A172 (cell line): ENCODE measurements at places on chromosomes 7 and 10. TPM values are rescaled to one million over a fixed set of nuclear protein-coding genes. Genes with fewer than 3 reads are reported as not detected.

The NPY gene
- total RNA-seq, result not detected in 2 replicates

DNA sequence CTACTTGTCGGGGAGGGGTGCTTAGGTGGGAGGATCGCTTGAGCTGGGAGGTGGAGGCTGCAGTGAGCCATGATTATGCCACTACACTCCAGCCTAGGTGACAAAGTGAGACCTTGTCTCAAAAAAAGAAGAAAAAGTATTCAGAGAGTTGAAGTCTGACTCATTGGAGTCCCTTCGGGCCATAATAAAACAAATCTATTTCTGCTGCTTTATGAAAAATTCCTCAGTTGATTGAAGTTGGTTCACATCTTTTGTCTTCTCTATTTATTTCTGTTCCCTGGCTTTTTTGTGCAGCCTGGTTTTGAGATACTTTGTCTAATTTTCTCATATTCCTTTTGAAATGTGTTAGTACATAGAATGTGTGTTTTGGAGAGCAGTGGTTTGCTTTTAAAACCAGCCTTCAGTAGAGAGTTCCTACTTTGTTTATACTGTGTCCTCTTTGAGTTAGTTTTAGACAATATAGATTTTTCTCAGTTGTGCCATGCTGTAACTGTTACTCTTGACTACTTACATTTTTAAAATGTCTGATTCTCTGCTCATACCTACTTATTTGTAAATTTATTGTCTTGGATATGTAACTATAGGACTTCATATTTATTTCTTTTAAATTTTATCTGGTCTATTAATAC is 36.7 kb downstream of the LUC7L2 start:
- DNase-seq, result no peak

DNA sequence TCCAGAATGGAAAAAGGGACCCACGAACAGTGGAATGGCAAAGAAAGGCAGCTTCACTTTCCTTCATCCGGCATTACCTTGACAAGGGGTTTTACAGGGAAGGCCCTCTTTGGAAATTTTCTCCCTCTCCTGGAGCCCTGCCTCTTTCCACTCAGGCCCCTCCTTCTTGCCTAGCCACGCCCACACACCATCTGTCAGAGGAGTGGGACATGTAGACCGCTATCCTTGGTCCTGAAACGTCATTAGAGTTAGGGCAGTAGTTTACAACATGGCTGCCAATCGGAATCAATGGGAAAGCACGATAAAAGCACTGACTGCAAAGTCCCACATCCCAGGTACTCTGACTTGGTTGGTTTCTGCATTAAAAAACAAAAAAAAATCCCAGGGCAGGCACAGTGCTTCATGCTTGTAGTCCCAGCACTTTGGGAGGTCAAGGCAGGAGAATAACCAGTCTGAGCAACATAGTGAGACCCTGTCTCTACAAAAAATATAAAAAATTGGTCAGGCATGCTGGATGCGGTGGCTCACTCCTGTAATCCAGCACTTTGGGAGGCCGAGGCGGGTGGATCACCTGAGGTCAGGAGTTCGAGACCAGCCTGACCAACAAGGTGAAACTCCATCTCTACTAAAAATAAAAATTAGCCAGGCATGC is 96.4 kb downstream of the MARCHF5 start:
- DNase-seq, result peak; percentile 82

DNA sequence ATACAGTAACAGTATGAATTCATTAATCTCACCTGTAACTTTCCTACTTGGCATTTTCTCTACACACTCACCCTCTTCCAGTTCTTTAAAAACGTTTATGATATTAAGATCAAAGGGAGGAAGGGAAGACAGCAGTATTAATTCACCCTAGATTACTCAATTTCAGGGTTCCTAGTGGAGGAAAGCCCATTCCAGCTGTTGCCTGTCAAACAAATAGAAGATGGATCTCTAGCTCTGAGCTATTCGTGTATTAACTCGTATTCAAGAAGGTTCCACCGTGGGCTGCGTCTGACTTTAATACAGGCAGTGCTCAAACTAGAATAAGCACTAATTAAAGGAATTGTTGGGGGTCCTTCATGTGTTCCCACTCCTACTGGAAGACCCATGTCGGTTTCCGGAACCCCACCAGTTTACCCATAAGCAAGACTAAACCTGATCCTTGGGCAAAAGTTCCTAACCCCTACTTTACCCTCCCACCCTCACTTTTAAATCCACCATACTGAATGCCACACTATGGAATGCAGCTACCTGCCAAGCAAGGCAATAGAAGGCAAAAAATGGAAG is 2.1 kb downstream of the NANOS1 start:
- DNase-seq, result no peak

DNA sequence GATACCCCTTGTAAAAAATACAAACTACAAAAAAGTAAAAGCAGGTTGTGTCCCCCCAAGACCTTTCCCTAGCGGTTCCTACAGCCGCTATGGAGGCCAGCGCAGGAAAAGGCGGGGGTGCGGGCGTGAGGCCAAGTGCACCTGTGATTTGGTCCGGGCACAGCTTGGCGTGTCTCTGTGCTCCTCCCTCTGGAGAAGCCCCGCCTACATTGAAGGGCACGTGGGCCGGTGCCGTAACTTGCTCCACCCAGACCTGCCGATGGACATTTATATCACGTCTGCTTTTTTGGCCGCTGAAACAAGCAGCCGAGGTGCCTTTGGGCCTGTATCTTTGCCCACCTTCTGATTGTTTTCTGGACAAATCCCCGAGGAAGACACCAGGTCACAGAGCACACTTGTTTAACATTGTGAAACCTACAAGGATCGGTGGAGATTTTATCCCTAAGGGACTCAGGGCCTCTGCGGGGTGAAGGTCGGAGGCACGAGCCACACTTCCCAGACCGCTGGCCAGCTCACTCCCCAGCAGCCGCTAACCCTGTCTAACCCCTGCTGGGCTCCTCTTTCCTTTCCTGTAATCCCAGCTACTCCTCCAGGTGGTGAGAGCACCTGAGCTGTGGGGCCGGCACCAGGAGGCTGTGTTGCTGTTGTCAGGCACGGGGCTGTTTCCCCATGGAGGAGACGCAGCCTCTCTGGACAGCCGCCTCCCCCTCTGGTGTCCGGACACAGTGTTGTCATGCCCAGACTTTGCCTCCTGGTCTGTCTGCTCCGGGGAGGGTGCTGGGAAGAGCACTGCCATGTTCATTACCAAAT is 18.8 kb upstream of the INPP5A start:
- no peak for DNase-seq

DNA sequence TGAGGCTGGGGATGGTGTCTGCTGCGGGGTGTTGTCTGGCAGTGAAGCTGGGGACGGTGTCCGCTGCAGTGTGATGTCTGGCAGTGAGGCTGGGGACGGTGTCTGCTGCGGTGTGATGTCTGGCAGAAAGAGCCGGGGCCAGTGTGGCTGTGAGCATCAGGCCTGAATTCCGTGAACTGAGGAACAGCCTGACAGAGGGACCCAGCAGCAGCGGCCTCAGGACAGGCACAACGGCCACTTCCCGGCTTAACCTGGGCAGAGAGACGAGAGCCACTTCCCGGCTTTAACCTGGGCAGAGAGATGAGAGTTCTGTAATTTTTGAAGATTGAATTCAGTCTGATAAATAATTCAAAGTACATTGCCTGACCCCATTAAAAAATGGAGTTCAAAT is 321.2 kb downstream of the PTPRN2 start:
- no peak for DNase-seq

GRCh38 chr10:122249303-122249850 is 21.7 kb upstream of the BTBD16 start:
- DNase-seq, result no peak

- DNase-seq, result no peak
Observed at GRCh38 chr10:89242345-89242684, 9.3 kb downstream of the LIPA start.

The LRRC17 gene
- 843 and 845 TPM in 2 replicates for total RNA-seq

- DNase-seq, result peak; percentile 77
Observed at GRCh38 chr7:19754521-19755116, 18.8 kb downstream of the TMEM196 start.

The LIPF gene
- total RNA-seq, result not detected in 2 replicates

GRCh38 chr7:54917613-54918391 is 101.0 kb upstream of the EGFR start:
- DNase-seq, result no peak

The RBP4 gene
- not detected in 2 replicates for total RNA-seq

- peak; percentile 55 for DNase-seq
Observed at GRCh38 chr10:118798231-118798662, 43.5 kb upstream of the CACUL1 start.

- DNase-seq, result no peak
Observed at GRCh38 chr10:17445400-17445998, 8.9 kb downstream of the ST8SIA6 start.

DNA sequence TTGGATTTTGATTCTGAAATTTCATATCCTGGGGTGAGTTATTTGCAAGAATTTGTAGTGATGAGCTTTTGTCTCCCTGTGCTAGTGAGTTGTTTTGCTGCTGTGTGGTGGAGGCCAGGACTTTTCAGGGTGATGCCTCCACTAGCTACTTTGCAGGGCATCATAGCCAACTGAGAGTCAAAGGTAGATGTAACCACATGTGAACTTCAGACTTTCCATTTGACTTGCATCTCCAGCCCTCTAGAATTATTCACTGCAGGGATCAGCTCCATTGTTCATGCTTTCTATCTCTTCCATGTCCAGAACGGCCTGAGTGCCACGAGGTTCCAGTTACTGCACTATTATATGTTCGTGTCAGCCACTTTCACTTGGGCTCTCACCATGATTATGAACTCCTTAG is 534.3 kb downstream of the GRM8 start:
- DNase-seq, result no peak

- no peak for DNase-seq
Observed at GRCh38 chr10:128070161-128070560, 56.1 kb downstream of the MKI67 start.

DNA sequence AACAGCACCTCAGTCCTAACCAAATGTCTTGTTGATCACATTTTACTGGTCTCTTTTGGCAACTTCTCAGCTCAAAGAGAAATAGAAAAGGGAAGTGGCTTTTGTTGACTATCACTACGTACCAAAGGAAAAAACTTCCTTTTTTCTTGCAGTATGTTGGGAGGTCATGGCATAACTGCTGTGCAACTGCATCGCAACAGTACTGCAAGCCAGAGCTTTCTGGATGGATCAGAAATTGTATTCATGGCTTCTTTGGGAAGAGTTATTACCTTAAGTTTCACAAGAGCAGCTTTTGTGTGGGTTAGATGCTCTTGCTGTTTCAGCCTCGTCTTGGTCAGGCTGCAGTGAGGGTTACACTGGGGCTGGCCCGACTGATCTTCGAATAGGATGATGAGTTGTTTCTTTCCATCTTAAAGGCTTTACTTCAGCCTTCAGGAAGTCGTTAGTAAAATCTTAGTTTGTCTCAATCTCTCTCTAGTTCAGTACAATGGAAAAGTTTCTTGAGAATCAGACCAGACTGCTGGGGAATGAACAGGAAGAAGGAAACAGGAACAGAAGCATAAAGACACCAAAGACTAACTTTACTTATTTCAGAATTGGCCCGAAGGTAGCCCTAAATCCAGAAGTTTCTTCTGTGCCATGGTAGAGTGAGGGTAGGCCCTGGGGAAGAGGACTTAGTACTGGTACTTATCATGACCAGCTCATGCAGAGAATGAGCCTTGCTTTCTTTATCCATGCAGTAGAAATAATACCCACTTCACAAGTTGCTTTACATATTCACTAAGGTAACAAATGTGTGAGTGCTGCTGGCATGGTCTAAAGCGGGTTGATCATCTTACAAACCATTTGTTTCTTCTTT is 153.6 kb downstream of the CELF2 start:
- DNase-seq, result no peak

DNA sequence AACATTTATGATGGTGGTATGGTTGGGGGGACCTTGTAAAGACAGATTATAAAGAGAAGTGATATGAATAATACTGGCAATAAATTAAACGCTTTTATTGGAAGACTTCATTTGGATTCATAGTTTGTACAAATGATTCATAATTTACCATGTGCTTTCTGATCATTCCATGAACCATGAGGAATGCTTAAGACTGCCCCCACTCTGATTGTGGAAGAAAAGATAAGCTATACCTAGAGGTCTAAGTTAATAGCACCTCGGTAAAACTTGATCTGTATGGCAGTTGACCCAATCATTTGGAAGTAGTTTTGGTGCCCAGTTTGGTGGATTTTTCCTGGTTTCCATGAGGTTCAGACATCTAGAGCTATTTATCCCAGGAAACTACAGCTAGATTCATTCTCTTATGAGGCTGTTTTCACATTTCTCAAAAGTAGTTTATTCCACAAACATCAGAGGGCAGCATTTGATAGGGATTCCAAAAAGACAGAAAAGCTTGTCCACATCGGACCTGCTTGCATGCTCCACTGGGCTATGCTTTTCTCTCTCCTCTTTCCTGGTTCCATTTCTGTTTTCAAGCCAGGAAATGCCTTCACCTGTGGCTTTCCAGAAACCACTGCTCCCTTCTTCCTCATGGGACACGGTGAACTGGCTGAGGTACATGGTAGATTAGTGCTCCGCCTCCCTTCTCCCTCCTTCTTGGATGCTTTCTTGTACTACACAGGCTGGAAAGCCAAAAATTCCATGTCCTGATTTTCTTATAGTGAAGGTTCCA is 29.2 kb downstream of the TFAM start:
- peak; percentile 51 for DNase-seq

The LEP gene
- total RNA-seq, result not detected in 2 replicates

The PPP1R3C gene
- total RNA-seq, result 11.8 and 18.0 TPM in 2 replicates

DNA sequence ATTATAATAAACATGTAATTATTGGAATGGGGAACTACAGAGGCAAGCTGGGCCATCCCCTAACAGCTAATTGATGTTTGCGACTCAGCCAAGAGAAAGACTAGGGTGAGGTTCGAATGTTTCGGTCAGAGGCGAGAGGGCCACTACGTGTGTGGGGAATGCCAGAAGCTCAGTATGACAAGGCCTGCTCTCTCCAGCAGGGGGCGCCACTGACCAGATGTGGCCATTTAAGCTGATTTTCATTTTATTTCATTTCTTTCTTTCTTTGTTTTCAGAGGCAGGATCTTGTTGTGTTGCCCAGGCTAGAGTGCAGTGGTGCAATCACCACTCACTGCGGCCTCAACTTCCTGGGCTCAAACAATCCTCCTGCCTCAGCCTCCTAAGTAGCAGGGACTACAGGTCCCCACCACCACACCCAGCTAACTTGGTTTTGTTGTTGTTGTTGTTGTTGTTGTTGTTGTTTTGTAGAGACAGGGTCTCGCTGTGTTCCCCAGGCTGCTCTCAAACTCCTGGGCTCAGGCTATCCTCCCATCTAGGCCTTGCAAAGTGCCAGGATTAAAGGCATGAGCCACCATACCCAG is 38.1 kb downstream of the TMEM130 start:
- DNase-seq, result no peak

The MAT1A gene
- total RNA-seq, result 0.34 and 2.2 TPM in 2 replicates
